HL-60 (cell line): ENCODE measurements at places on chromosomes 7 and 10.

DNA sequence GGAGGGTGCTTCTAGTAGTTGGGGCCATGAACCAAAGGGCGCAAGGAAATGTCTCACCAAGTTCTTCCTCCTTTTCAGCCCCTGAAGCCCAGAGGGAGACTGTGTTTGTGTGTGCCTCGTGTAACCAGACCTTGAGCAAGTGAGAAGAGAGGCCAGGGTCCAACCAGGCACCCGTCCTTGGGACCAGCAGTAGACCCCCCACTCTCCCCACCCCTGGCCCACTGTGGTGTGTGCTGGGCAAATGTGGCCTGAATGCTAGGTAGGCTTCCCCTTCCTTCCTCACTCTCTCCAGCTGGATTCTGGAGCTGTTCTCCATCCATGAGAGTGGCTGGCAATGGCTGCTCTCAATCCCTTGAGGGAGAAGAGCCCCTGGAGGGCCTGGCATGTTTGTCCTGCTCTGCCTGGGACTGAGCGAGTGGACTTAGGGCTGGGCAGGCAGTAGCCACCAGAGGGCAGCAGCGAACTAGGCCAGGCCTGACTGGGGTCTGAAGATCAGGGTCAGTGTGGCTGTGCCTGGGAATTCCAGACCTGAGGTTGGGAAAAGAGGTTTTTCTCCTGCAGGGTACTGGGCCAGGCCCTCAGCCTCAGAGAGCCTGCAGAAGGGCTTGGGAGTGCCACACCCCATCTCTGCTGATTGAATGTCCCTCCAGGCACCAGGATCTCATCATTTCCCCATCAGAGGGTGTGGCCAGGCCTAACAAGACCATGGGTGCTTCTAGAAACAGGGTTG is 12.5 kb downstream of the SFRP5 start:
- DNase-seq, result peak; percentile 34

GRCh38 chr10:69241575-69241974 is 21.4 kb downstream of the HKDC1 start:
- no peak for DNase-seq

GRCh38 chr7:92785923-92786322 is 50.5 kb downstream of the CDK6 start:
- no peak for DNase-seq

GRCh38 chr7:132977234-132977633 is 104.7 kb downstream of the CHCHD3 start:
- no peak for DNase-seq

- DNase-seq, result no peak
Measured at GRCh38 chr7:16532272-16532671, 5.6 kb downstream of the LRRC72 start.

- no peak for DNase-seq
Measured at GRCh38 chr7:134712196-134712595, 65.5 kb downstream of the BPGM start.

- DNase-seq, result no peak
Measured at GRCh38 chr7:139153832-139154231, 44.3 kb upstream of the ZC3HAV1 start.

- no peak for DNase-seq
Measured at GRCh38 chr7:135795846-135796570, 47.4 kb upstream of the FAM180A start.

DNA sequence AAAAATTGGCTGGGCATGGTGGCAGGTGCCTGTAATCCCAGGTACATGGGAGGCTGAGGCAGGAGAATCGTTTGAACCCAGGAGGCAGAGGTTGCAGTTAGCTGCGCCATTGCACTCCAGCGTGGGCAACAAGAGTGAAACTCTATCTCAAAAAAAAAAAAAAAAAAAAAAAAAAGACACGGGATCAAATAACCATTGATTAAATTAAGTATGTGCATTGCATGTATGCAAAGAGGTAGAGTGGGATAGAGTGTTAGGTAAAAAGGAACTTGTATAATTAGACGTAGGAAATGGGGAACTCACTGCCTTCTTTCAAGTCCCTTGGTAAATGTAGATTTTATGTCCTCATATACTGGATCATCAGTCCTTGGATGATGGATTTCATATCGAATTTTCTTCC is 13.1 kb downstream of the VCL start:
- DNase-seq, result no peak

DNA sequence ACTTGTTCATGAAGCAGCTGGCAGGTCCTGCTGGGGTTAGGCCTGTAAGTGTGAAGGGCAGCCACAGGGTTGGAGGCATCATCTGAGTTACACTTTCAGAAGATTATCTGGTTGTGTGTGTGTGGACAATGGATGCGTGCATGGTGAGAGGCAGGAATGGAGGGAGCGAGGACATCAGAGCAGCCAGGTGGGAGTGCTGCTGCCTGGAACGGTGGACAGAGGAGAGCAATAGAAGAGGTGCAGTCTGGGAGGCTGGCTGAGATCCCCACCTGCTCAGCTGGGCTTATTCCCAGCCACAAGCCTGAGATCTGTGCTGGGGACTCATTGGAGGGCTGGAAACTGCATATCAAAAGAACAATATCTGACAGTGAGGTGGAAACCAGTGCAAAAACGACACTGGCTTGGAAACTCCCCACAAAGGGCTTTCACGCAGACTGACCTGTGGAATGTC is 17.9 kb downstream of the ZNF488 start:
- DNase-seq, result no peak

DNA sequence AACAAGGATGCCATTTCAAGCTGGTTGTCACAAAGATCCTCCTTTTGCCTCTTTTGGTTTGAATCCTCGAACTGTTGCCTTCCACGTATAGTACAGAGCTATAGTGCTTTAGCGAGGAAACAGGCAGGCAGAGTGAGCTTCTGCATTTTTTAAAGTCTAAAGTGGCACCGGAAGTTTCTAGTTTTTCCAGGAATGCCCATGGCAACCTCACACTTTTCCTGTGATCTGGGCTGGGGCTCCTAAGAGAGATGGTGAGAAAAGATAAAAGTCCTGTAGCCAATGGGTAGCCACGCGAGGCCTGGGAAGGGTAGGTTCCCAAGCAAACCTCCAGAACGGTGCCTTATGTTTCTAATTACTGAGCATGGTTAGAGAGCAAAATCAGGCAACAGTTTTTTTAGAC is 76.7 kb downstream of the CALD1 start:
- no peak for DNase-seq

DNA sequence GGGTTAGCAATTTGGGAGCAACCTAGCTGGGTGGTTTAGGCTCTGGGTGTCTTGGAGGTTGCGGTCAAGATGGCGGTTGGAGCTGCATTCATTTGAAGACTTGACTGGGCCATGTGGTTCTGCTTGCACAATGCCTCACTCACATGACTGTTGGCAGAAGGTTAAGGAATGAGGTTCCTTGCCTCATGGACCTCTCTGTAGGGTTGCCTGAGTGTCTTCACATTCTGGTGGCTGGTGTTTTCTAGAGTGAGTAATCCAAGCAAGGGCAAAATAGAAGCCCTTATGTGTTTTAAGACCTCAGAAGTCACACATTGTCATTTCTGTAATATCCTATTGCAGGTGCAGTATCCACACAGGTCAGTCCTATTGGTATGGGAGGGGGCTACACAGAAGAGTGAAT is 52.0 kb downstream of the CDK14 start:
- DNase-seq, result no peak

DNA sequence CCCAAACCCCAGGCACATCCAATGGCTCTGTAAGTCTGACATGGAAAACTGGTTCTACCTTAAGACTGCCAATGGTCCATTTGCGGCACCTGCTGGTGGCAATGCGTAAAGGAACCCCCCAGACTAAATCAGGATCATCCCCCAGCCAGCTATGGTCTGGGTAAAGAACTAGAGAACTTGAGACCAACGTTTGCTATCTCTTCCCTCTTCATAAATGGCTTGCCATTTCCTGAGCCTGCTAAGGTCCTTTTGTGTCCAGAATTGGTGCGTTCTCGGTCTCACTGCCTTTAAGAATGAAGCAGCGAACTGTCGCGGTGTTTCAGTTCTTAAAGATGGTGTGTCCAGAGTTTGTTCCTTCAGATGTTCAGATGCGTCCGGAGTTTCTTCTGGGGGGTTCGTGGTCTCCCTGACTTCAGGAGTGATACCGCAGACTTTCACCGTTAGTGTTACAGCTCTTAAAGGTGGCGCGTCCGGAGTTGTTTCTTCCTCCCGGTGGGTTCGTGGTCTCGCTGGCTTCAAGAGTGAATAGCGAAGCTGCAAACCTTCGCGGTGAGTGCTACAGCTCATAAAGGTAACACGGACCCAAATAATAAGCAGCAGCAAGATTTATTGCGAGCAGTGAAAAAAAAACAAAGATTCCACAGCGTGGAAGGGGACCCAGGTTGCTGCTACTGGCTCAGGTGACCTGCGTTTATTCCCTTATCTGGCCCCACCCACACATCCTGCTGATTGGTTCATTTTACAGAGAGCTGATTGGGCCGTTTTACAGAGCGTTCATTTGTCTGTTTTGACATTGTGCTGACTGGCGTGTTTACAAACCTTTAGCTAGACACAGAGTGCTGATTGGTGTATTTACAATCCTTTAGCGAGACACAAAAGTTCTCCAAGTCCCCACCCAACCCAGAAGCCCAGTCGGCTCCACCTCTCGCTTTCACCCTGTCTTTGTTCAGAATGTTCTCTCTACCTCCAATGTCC is 95.4 kb downstream of the ELMO1 start:
- peak; percentile 65 for DNase-seq

- DNase-seq, result no peak
Measured at GRCh38 chr10:125936331-125936730, 40.0 kb downstream of the FANK1 start.

GRCh38 chr10:49653273-49653929 is 26.1 kb upstream of the C10orf53 start:
- DNase-seq, result no peak

GRCh38 chr7:5482020-5482498 is 58.4 kb upstream of the TNRC18 start:
- DNase-seq, result no peak

GRCh38 chr7:76155938-76156337 is 45.8 kb upstream of the SRRM3 start:
- DNase-seq, result peak; percentile 97

GRCh38 chr7:147245274-147245673 is 1128.7 kb downstream of the CNTNAP2 start:
- DNase-seq, result no peak

GRCh38 chr7:101612885-101613515 is 16.1 kb downstream of the MYL10 start:
- DNase-seq, result no peak

DNA sequence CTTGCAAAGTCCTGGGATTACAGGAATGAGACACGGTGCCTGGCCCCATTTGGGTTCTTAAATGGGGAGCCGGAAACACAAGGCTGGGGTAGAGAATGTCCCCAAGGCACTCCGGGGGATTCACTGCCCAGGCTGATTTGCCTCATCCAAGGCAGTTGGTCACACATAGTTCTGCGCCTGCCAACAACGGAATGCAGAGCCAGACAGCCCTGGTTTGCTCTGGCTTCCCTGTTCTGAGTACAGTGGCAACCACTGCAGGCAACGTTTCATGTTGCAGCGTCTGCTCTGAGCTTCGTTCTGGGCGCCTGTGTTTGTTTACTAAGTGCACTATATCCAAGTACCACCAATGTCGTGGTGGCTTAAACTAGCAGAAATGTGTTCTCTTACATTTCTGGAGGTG is 61.7 kb upstream of the C1QL3 start:
- DNase-seq, result no peak

DNA sequence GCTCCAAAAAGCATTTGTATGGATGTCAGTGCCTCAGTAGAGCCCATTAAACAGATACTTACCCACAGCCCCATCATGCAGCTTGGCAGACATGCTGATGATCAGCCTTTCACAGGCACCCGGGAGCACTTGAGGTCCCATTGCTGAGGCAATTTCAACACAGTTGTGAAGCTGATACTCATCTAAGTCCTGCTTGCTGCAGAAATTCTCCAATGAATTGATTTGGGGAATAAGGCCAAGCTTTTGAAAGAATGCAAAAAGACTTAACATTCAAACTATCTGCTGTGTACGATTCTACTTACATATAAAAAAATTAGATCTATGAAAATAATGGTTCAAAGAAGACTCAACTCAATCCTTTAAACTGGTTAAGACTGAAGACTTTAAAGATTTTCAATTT is 60.5 kb downstream of the LAMB4 start:
- no peak for DNase-seq

- no peak for DNase-seq
Measured at GRCh38 chr7:138086563-138087270, 10.5 kb downstream of the AKR1D1 start.
